AG10803 (cell line): ENCODE measurements at places on chromosomes 7 and 10.

DNA sequence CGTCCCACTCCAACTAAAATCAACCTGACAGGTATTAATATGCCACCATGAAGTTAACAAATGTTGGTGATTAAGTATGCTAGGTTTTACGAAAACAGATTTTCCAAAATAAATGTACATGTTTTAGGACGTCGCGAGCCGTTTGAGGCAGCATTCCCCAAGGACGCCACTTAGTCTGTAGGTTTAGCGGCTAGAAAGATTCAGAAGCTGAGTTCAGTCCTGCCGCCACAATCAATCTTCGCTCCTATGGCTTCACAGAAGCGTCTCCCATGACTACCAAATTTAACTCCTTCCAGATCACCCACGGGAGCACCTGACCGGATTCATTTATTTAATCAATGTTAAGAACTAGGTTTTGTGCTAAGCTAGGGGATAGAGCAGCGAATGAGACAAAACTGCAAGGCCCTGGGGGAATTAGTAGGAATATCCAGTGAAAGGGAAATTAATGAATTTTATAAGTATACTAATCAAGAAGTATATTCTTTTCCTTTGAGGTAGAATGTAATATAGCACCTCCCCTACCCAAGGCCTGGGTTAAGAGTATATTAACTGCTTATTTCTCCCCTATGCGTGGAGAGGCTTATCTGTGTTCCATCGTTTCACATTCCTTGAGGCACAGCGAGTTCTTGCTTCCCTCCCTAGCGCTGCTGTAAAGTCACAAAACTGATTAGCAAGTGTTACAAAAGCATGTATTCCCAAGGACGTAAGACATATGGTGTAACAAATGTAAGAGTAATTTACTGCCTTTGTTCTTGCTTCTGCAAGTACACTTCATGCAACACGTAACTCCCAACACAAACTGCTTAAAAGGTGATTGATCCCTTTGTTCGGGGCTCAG is 994 bp upstream of the CYP51A1 start:
- DNase-seq: peak; percentile 8

- no peak for DNase-seq
Observed at GRCh38 chr10:114327537-114328440, 76.5 kb downstream of the AFAP1L2 start.

GRCh38 chr7:51129527-51130472 is 186.8 kb downstream of the COBL start:
- DNase-seq: no peak

GRCh38 chr7:28700096-28700495 is 258.0 kb downstream of the TRIL start:
- DNase-seq: no peak

GRCh38 chr7:55557666-55558188 is 14.6 kb downstream of the VOPP1 start:
- no peak for DNase-seq

GRCh38 chr7:22240904-22241571 is 115.9 kb downstream of the RAPGEF5 start:
- DNase-seq: no peak

GRCh38 chr7:134510646-134511045 is 16.7 kb upstream of the AKR1B10 start:
- no peak for DNase-seq

GRCh38 chr7:115066634-115067033 is 144.7 kb downstream of the MDFIC start:
- DNase-seq: no peak

DNA sequence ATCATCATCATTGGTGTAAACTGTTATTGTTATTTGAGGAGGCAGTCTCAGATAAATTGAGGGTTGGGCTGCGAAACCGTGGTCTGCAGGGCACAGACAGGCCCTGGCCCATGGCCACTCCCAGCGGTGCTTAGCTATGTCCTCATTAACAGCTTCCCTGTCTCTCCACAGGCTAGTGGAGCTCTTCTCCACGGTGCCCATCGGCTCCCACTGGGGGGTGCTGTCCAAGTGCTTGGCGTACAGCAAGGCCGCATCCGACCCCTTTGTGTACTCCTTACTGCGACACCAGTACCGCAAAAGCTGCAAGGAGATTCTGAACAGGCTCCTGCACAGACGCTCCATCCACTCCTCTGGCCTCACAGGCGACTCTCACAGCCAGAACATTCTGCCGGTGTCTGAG is 21.6 kb downstream of the GPR26 start:
- DNase-seq: no peak

DNA sequence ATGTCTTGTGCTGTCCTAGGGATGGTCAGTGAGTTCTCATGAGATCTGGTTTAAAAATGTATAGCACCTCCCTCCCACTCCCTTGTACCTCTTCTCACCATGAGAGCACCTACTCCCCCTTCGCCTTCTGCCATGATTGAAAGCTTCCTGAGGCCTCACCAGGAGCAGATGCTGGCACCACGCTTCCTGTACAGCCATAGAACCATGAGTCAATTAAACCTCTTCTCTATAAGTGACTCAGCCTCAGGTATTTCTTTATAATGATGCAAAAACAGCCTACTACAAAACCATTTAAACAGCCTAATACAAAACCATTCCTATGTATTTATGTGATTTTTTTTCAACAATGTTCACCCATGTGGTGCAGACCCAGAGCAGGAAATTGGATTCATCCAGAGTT is 32.0 kb downstream of the KDM7A start:
- DNase-seq: no peak

- DNase-seq: no peak
Observed at GRCh38 chr7:133517766-133518165, 264.9 kb downstream of the EXOC4 start.

GRCh38 chr10:131068760-131069159 is 242.8 kb downstream of the TCERG1L start:
- DNase-seq: no peak

- no peak for DNase-seq
Observed at GRCh38 chr10:88982366-88982765, 8.2 kb upstream of the FAS start.

GRCh38 chr7:92880212-92881090 is 44.1 kb upstream of the CDK6 start:
- peak; percentile 20 for DNase-seq

DNA sequence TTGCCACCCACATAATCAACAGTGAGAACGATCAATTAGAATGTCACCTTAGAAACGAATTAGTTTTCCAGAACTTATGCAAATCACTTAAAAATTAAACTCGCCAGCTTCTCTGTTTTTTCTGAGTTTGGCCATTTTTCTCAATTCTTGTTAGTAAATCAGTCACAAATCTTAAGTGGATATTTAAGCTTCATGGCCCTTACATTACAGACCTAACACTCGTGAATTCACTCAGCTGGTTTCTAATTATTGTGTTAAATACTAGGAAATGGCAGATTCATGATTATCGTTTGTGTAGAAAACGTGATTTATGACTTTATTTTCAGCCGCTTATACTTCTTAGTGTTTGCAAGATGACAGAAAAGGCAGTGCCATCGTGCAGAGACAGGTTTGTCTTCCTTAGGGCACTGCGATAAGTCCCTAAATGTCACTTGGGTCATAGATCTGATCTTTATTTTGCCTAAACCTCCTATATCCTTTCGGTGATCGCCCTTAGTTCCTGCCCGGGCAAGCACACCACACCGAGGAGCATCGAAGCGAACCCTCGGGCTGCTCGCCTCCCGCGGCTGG is 587 bp upstream of the CELF2 start:
- no peak for DNase-seq

DNA sequence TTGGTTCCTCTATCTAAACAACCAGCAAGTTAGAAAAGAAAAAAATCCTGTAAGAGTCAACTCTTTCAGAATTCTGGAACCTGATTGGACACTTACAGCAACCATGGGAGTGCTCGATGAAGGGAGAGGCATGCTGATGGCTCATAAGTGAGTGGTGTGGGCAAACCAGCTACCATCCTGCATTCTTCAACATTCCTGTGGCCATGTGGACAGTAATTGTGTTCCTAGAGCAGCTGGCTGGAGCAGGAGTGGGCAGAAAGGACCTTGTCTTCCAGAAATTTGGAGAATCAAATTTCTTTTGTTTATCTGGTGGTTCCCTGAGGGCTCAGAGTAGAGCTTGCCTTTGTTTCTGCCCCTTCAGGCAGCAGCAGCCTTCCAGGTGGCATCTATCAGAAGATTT is 22.5 kb upstream of the MYL7 start:
- DNase-seq: peak; percentile 96

- no peak for DNase-seq
Observed at GRCh38 chr7:107917763-107918651, 27.0 kb downstream of the DLD start.

GRCh38 chr10:132788180-132788830 is 2.4 kb upstream of the NKX6-2 start:
- DNase-seq: peak; percentile 8

DNA sequence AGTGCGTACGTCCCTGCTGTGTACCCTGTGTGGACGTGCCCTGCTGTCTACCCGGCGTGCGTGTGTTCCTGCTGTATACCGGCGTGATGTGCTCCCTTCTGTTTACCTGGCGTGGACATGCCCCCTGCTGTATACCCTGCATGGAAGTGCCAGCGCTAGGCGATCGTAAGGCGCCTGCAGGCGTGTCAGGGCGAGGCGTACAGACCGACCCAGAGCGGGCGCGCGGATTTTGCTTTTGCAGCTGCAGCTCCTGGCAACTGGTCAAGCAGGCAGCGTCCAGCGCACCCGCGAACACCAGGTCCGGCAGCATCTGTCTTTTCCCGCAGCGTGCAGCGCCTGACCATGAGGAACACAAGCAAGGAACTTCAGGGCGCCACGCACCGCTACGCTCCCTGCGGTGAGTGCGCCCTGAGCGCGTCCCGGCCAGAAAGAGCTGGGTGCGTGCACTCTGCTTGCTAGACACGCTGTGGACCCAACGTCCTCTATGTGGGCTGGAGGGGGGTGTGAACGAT is 680 bp downstream of the C7orf57 start:
- peak; percentile 20 for DNase-seq

DNA sequence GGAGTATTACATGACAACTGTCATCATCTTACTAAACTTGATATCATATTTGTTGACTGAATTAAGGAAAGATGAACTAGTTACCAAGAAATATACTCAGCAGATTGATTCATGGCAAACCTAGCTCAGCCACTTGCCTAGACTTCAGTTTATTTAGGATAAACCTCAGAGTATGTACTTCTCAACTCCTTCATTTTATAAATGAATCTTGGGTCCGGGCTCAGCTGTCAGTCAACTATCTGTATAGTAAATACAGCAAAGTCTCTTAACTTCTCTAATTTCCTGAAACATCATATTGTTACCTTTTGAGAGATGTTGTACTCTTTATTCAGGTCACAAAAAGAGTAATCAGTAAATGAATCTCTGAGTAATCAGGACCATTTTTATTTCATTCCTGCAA is 211.0 kb upstream of the KLF14 start:
- DNase-seq: no peak

DNA sequence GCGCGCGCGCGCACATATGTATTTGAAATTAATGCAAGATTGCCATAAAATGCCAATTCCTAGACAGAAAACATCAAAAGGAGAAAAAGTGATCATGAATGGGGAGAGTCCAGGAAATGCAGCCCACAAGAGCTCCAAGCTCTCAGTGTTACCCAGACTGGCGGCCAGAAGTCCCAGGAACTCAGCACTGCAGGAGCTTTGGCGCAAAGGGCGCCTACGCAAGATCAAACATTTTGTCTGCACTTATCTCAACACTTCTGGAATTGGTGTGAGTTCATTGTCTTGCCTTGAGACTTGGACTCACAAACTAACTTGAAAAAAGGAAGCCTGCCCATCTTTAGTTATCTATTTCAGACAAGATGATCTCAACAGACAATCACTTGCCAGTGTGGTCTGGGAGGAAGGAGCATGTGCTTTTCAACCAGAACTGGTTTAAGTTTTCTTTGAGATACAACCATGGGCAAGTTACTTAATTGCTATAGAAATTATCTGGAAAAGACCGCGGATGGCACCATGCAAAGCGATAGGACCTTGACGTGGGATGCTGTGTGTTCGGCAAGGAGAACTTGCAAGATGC is 77.2 kb downstream of the KIAA1549 start:
- DNase-seq: no peak

DNA sequence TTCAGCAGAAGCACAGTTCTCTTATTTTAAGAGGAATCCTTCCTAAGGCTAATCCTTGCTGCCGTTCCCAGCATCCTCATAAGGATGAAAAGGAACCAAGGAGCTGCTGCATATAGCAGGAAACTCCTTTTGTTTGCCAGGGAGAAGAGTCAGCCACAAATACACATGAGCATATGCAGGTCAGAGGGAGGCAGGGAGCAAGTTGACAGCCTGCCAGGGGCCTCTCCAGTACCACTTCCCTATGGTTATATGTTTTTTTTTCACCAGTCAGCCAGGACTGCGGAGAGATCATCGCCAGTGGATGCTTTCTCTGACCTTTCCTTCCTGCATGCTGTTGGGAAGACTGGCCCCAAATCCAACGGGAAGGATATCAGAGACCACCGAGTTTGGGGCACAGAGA is 39.8 kb downstream of the SLC35B4 start:
- DNase-seq: no peak

DNA sequence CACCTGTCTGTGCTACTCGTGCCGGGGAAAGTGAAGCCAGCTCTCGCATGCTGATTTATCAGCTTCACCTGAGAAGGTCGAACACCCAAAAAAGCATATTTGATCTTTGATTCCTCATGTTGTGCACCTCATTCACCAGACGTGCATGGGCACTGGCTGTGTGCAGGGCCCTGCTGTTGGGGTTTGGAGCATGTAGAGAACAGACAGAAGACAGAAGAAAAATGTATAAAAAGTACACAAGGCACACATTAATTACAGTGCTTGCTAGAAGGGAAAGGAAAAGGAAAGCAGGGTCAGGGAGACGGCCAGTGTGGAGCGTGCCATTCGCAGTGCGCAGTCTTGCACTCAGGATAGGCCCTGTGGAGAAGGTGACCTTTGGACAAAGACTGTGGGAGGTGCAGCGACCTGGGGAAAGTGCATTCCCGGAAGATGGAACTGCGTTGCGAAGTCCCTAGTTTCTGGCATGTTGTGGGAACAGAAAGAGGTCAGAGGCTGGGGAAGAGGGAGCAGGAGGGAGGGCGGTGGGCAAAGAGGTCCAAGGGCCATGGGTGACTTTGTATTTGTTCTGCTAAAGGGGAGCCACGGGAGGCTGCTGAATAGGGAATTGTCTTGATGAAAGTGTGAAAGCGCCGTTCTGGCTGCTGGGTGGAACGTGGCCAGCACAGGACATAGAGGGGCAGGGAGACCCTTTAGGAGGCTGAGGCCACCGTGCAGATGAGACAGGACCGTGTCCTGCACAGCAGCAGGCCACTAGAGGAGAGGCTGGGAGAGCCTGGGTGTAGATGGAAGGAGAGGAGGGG is 232.8 kb downstream of the GLRX3 start:
- no peak for DNase-seq
